ENCODE measurements at places on chromosomes 11 and 22.

GRCh38 chr11:43282607-43283440 lies 29.0 kb upstream of the API5 start:
- peak; percentile 65 for DNase-seq

GRCh38 chr22:17774206-17774925 lies at the start of gene BID:
BID (minus strand) TSS chr22:17774469; CDS start chr22:17750116, 24,353 bp downstream.
- no peak for DNase-seq

DNA sequence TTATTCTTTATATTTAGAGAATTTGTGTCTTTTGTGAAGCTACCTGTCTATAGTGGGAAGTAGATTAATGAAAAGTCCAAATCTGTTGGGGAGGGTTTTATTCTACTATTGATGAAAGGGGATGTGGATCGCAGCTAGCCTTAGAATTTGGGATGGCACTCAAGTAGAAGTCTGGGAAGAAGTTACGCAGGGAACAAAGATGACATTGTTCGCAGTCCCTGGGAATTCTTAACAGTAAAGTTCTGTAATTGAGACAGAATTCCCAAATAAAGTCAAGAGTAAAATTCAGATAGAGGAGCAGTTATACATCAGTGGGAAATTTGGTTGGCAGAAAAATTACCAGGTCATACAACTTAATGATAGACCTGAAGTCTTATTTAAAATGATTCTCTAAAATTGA lies 64.1 kb downstream of the ATM start:
- DNase-seq: no peak

- no peak for DNase-seq
These were observed 143.0 kb downstream of the TBC1D22A start for GRCh38 chr22:46905415-46905814.

DNA sequence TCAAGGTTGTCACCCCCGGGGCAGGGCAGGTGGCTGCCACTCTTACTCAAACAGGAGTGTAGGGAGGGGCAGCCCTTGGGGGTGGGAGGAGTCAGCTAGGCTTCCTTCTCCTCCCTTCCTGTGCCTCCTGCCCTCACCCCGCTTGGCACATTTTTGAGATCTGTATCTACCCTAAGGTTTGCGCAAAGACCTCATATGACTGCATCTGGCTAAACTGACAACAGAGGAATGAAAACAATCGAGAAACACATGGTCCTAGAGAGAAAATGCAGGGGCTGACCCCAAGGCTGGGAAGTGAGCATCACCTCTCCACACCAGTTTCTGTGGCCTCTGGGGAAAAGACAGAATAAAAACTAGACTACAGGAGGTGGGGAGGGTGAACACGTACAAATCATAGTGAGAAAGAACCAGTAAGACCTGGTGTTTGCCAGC lies 28.1 kb downstream of the IGSF9B start:
- peak; percentile 55 for DNase-seq

GRCh38 chr11:61760946-61761345 lies 8.5 kb downstream of the MYRF start:
- no peak for DNase-seq

DNA sequence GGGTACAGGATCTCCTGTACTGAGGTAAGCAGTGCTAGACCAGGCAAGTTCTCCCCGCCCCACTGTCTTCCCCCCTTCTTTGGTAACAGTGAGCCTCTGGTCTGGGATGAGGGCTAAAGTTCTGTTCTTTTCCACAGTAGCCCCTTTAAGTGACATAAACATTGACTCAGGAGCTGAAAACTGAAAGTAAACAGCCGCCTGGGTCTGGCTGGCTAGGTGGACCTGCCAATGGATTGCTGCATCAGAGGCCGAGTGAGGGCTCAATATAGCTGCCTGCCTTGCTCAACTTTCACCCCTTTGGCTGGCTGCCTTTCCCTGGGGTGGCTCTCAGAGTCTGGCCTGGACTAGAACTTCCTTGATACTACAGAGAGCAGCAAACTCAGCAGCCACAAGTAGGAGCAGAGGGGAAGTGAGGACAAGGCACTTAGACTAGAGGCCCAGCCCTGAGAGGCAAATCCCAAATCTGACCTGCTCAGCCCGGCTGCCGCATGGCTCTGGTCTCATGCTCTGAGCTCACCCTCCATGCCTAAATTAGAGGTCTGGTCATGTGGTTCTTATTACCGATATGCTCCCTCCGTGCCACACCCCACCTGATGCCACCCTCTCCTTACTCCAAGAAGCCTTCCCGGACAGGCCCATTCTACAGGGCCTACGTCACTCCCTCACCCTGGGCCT lies 9.6 kb upstream of the UCP3 start:
- no peak for DNase-seq

DNA sequence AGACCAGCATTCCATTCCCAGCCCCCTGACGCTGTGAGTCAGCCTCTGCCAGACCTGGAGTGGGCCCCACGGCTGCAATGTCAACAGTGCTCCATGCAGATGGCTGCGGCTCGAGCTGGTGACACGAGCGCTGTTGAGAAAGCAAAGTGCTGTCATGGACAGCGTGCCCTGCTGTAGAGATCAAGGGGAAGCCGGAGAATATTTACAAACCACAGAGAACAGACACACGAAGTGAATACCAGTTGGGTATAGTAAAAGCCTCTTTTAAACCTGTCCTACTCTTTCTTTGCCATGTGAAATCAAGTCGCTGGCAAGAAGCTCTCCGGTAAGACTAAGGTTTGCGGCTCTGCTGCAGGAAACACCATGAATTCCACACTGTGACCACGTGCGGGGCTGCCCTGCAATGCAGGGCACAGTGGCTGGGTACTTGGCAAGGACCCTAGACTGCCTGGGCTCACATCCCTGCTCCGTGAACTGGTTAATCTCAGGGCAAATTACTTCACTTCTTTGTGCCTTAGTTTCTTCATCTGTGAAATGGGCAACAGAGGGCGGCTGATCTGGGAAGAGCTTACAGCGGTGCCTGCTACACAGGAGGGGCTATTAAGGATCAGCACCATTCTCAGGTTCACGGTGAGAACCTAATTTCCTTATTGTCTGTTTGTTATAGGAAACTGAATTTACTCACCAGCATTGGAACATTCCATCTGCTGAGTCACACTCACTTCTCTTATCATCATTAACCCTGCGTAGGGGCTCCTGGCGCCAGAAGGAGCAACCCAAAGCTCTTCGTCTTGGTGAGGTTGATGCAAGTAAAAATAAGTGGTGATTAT lies 27.8 kb upstream of the ELFN2 start:
- peak; percentile 42 for DNase-seq

DNA sequence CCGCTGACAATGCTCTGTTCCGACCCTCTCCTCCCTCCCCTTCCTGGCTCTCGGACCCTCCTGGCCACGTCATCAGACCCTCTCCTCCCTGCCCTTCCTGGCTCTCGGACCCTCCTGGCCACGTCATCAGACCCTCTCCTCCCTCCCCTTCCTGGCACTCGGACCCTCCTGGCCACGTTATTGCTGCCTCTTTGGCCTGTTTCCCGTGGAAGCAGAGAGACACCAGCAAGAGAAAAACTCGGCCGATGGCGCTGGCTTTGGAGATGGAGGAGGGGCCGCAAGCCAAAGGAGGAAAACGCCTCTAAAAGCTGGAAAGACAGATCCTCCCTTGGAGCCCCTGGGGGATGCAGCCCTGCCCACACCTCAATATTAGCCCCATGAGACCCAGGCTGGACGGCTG lies 463.3 kb downstream of the BRD1 start:
- DNase-seq: no peak

- DNase-seq: no peak
These were observed 66.7 kb downstream of the CEP164 start for GRCh38 chr11:117394221-117394925.

GRCh38 chr11:38710262-38710661 lies 2112.2 kb upstream of the RAG2 start:
- no peak for DNase-seq

- no peak for DNase-seq
These were observed 19.4 kb downstream of the OR2AT4 start for GRCh38 chr11:75077316-75077715.

Data from ELF-1 (cell line).